ENCODE measurements at places on chromosomes 11 and 22.

DNA sequence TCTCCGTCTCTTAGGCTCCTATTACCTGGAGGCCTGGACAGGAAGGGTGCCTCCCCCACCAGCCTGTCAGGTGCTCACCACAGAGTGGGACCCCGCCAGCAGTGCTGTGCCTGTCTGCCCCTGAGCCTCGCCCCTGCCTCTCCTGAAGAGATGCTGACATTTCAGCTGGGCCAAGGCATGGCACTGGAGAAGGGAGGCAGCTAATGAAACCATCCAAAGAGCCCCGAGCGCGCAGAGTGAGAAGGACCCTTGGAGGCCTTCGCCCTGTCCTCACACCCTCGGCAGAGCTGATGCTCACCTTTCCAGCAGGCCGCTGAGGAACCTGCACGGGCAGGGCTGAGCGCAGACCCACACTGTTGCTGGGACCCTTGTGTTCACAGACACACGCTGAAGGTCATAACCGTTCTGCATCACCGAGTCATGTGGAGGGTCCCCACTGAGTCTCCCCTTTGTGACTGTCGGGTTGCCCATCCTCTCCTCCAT, 2.1 kb upstream of the LRFN4 start:
- peak; percentile 22 for DNase-seq

- DNase-seq, result no peak
Observed at GRCh38 chr22:44419429-44419828, 78.6 kb downstream of the RTL6 start.

GRCh38 chr22:32226326-32227104, 21.6 kb upstream of the RFPL2 start:
- no peak for DNase-seq

DNA sequence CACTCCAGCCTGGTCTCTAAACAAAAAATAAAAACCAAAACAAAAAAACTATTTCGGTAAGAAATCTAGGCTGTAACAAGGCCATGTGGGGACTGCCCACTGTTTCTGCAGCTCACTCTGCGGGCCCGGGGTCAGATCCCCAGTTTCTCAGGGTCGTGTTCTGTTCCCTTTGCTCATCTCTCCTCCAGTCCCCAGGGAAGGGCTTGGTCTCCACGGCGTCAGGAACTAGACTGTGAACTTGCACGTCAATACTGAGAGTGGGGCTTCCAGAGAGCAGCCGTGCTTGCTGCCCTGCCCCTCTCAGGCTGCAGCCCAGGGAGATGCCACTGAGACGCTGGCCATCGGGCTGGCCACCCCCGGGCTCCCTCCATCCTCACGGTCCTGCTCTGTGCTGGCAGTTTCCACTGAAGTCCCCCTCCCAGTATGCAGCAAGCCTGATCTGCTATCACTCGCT, 33.7 kb upstream of the MOB2 start:
- DNase-seq, result peak; percentile 43

DNA sequence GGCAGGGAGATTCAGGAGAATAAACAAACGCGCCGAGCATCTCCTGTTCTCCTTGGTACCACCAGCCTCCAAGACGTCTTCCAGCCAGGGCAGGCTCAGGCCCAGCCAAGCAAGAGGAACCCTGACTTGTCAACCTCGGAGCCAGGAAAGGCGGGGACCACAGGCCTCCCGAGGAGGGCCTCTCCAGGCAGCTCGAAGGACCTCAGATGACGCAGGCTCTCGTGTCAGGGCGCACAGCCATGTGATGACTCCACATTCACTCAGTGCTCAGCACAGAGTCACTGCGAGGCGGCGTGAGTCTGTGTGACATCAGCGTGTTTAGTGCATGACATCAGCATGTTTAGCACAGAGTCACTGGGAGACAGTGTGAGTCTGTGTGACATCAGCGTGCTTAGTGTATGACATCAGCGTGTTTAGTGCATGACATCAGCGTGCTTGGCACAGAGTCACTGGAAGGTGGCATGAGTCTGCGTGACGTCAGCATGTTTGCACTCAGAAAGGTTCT, 241.4 kb downstream of the BRD1 start:
- peak; percentile 28 for DNase-seq

DNA sequence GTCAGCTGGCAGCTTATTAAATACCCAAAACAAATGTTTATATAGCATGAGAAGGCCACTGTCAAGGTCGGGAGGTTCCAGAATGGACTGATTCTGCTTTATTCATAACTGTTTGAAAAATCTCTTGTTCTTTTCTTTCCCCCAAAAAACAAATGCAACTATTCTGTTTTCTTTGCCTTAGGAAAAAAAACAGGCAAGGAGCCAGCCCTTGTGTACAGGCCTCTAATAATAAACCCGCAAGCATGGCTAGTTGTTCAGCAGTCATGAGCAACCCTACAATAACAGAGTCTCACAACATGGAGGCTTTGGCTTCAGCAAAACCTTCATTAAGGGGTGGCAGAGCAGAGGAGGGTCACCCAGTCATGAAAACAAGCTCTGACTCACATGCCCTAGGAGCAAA, 191.7 kb downstream of the KIRREL3 start:
- DNase-seq, result no peak

- no peak for DNase-seq
Observed at GRCh38 chr22:20532256-20532993, 25.0 kb downstream of the MED15 start.

DNA sequence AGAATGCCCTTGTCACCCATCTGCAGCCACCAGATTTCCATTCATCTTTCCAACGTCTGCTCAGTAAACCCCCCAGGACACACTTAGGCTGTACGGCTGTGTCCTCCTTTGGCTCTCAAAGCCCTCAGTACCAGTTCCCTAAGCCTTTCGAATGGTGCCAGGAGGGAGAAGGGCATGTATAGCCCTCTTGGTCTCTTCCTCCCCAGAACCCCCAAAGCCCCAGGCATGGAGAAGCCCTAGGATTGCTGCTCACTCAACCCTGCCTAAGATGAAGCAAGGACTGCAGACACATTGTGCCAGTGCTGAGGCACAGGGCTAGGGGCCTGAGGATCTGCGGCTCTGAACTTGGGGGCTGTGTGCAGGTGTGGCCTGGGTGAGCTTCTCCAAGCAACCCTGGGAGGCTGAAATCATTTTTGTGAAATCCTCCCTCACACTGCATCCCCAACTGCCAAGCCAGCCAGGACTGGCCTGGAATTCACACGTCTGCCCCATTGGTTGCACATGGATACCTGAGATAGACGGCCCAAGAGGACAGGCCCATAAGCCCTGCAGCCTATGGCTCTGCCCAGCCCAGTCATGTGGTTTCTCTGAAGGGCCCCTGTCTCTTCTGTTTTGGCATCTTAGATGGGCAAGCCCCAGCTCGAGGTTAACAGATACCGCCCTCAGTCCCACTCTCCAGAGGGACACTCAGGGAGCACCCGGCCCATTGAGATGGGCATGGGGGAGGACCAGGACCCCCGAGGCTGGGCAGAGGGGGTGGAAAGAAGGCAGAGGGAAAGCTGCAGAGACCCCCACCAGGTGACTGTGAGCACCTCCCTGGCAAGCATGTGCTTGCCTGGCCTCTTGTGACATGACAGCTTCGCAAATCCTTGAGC, 34.0 kb downstream of the KCNQ1OT1 start:
- no peak for DNase-seq

GRCh38 chr11:78595436-78596130, 20.9 kb upstream of the NARS2 start:
- no peak for DNase-seq

GRCh38 chr11:57643802-57644201, 5.9 kb downstream of the YPEL4 start:
- DNase-seq, result no peak
